Naive thymus-derived CD4-positive, alpha-beta T cell (primary cell): ENCODE measurements at places on chromosomes 1 and 21.

DNA sequence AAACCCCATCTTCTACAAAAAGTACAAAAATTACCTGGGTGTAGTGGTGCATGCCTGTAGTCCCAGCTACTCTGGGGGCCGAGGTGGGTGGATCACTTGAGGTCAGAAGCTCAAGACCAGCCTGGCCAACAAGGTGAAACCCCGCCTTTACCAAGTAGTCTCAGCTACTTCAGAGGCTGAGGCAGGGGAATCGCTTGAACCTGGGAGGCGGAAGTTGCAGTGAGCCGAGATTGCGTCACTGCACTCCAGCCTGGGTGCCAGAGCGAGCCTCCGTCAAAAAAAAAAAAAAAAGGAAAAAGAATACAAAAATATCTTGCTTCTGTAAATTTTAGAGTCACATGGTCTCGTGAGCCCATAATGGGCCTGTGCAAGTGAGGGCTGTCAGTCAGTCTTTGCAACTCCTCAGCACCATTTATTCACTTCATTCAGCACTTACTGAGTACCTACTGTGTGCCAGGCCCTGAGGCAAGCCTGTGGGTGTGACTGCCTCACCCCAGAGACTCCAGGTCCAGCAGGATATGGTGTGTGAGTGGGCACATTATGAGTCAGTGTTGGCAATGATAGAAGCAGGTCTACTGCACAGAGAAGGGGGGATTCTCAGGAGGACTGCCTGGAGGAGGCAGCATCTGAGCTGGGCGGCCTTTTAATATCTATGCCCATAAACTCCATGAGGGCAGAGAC lies 46.8 kb upstream of the TARDBP start:
- DNase-seq: no peak

- DNase-seq: peak; percentile 76
Observed at GRCh38 chr21:36135391-36136102, 668 bp downstream of the CBR3 start.

DNA sequence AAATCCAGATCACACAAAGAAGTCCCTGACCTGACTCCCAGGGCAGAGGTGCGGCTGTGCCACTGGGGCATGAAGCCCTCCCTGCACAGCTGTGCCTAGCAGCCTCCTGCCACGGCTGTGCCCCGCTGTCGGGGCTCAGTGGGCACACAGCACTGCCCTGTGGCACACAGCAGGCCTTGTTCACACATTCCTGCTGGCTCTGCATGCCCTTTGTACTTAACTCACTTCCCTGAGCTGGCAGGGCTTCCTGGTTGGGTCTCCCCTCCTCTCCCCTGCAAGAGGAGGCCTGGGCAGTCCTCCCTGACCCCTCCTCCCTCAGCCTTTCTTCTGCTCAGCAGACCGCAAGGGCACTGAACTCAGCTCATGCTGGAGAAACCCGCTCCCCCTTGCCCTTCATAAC lies 14.8 kb downstream of the LHX4 start:
- no peak for DNase-seq

GRCh38 chr1:180040034-180040433 lies 85.4 kb downstream of the CEP350 start:
- no peak for DNase-seq

- no peak for DNase-seq
Observed at GRCh38 chr1:56213068-56213467, 366.3 kb downstream of the PLPP3 start.

DNA sequence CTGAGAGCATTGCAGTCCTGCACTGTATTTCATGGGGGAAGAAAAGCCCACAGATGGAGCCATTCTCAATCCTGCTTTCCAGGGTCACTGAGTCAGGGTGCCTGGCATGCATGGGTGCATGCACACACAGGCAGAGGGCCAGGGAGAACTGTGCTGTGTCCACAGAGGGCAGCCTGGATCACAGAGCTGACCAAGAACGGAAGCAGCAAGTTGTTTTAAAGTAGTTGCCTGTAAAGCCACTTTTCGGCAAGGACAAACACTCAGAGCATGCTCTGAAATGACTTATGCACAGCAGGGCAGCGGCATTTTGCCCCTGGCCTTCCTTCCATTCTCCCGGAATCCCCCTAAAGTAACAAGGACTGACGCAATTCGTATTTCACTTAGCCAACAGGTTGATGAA lies 3.6 kb downstream of the ERG start:
- no peak for DNase-seq

DNA sequence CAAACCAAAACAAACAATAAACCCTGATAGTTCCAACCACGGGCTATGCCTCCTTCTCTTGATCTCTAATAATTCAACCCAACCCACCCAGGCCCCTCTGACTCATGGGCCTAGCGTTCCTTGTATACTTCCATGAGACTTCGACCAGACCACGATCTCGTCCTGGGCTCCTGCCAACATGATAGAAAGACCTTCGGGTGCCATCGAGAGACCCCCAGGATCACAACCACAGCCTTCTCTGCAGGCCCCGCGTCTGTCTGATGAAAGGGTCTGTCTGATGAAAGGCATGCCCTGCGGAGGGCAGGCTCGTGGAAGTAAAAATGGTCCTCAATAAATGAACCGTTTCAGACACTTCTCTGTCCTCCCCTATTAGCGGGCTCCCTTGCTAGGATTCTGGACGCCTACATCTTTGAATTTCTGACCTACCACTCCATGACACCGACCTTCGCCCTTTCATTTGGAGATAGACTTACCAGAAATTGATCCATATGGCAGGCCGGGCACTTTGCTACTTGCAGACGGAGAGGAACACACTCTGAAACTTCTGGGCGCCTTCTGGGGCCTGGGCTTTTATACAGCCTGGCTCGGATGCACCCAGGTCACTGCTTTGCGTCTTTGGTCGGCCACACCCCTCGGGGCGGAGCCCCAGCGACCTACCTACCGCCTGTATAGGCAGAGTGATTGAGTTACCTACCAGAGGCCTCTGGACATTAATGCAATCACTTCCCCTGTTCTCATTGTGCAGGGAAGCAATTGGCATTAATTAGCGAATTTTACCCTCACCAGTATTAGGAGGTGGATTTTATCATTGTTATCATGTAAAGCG lies 5.3 kb upstream of the KLF18 start:
- no peak for DNase-seq
